Activated CD4-positive, alpha-beta T cell treated with anti-CD3 and anti-CD28 coated beads for 4 hours (primary cell): ENCODE measurements at places on chromosomes 6 and 20.

DNA sequence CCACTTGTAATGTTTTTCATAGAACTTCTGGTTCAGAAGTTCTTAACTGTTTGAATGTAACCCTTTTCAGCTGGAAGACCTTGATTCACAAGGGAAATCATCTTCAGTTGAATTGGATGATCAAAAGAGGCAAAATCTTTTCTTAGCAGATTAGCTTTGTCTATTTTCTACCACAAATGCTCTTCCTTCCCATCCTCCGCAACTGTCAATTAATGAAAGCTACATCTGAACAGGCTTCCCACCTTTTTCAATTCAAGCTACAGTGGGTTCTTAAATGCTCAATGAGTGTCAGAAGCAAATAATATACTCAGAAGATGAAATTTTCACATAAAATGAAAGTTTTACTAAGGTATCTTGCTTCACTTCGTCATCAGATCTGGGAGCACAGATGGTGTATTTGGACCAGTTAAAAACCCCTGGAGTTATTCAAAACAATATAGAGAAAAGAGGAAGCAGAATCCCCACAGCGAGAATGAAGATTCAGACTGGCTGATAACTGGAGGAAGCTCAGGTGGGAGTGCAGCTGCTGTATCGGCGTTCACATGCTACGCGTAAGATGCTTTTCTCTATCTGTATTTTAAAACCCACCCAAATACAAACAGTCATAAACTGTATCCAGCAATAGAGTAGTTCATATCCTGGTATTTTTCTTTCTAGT is 19.4 kb downstream of the QRSL1 start:
- DNase-seq = no peak

DNA sequence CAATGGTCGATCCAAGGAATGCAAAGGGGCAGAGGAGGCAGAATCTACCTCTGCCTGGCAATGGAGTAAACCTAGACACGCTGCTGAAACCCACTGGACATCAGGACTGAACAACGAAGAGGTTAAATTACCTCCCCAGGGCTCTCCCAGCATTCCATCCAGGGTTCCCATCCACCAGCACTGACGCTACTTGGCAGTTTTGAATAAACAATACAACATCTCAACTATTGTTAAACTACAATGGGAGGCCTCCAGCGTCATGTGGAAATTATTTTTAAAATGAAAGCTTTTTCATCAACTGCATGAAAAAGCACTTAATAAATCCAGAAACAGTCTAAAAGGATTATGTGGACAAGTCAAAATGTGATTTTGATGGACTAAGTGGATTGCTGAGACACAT is 96.8 kb upstream of the NHSL1 start:
- no peak for DNase-seq

- DNase-seq = no peak
These were observed 28.6 kb downstream of the RALY start for GRCh38 chr20:34022151-34022838.

GRCh38 chr20:47713878-47714450 is 71.3 kb downstream of the SULF2 start:
- DNase-seq = no peak

- DNase-seq = no peak
These were observed 12.2 kb downstream of the MMP24 start for GRCh38 chr20:35238735-35239134.

- no peak for DNase-seq
These were observed 20.4 kb downstream of the MAN1A1 start for GRCh38 chr6:119328892-119329793.

DNA sequence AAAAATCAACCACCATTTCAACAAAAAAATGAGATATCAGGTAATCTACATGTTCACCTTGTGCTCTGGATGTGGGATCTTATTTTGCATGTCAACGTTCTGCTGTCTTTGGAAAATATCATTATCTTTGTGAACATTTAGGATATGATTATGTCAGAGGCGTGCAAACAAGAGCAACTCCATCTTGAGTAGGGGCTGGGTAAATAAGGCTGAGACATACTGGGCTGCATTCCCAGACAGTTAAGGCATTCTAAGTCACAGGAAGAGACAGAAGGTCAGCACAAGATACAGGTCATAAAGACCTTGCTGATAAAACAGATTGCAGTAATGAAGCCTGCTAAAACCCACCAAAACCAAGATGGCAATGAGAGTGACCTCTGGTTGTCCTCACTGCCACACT is 28.8 kb upstream of the ZBTB24 start:
- no peak for DNase-seq

- no peak for DNase-seq
These were observed 433.3 kb downstream of the CDC5L start for GRCh38 chr6:44820759-44821158.

DNA sequence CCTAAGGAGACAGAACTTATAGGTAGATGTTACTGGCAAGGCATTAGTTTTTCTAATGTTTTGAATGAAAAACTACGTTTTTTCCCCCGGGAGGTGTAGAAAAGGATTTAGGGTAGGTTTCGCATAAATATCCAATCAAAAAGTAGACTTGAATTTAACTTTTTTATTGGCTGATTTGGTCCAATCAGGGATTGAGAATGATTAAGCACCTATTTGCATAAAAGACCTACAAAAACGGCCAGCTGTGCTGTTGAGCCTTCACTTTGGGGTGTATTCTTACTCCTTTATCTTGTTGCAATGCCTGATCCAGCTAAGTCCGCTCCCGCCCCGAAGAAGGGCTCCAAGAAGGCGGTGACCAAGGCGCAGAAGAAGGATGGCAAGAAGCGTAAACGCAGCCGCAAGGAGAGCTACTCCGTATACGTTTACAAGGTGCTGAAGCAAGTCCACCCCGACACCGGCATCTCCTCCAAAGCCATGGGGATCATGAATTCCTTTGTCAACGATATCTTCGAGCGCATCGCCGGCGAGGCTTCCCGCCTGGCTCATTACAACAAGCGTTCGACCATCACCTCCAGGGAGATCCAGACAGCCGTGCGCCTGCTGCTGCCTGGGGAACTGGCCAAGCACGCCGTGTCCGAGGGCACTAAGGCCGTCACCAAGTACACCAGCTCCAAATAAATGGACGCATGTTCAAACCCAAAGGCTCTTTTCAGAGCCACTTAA is 113.5 kb upstream of the BTN3A2 start:
- DNase-seq = peak; percentile 39

DNA sequence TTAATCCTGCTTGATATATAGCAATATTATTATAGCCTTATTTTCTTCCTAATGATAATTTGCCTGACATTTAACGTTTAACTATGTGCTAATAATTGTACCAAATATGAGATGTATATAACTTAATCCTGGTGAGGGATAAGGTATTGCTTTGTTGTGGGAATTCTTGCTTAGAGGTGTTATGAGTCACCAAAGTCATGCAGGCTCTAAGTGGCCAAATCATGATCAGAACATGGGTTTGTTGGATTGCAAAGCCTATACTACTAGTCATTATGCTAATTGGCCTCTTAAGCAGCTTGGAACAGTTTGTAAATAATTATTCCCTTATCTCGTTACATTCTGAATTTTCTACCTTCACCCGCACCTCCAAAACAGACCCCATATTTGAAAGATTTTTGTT is 21.9 kb upstream of the C6orf141 start:
- DNase-seq = no peak

DNA sequence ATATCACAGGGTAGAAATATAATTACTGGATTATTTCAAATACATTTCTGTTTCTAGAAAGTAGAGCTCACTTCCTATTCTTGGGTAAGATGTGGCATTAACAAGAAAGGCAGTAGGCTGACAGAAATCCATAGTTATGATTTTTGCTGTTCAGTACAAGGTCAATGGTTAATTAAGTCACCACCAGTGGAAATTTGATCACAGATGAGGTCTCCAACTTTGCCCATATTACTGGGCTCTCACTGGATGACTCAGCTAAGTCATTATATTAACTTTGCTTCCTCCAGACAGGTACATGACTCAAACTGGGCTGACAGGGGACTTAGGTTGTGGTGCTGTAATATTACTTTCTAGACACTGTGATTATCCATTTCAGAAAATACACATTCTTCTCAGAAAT is 212.4 kb downstream of the GRIK2 start:
- no peak for DNase-seq

DNA sequence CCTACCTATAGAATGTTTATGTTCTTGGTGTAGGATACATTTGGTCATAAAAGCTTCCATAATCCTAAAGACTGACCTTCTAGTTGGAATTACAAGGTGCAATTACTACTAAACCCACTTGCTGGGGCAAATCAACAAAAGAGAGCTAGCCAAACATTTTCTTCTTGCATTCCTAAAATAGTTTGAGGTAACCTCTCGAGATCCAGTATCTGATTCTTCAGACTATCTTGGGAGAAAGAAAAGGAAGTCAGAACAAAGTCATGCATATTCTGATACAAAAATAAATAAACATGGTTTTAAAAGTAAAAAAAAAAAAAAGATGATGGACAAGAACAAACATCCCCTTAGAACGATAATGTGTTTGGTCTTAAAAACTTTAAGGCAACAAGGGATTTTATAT is 294.2 kb upstream of the RSPO3 start:
- DNase-seq = no peak

GRCh38 chr6:35177596-35177995 is 36.2 kb upstream of the SCUBE3 start:
- no peak for DNase-seq

- DNase-seq = peak; percentile 71
These were observed at the start of gene TAF4 for GRCh38 chr20:62065674-62066338. TSS of gene TAF4 (minus strand) at chr20:62065881. CDS start at chr20:62065810, 71 bp downstream.

DNA sequence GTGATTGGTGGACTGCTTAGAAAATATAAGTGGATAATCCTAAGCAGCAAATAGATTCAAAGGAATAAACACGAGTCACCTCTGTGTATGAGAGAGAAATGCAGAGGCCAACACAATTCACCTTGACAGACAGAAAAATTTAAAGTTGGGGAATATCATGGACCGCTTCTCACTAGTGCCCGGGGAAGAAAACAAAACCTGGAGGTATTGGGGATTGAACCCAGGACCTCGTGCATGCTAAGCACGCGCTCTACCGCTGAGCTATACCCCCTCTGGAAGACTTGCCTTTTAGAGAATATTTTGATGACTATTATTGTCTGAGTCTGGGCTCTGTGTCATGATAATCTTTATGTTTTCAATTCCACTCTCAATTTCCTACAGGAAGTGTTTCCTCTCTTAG is 111.9 kb downstream of the TRIM27 start:
- DNase-seq = no peak

GRCh38 chr20:43748274-43748673 is 21.5 kb upstream of the GTSF1L start:
- no peak for DNase-seq

- peak; percentile 69 for DNase-seq
These were observed 1.1 kb upstream of the JARID2 start for GRCh38 chr6:15244620-15245360.

GRCh38 chr20:25150016-25150415 is 45.5 kb upstream of the ENTPD6 start:
- no peak for DNase-seq

GRCh38 chr20:62307226-62308101 is 4.7 kb downstream of the ADRM1 start:
- DNase-seq = no peak

DNA sequence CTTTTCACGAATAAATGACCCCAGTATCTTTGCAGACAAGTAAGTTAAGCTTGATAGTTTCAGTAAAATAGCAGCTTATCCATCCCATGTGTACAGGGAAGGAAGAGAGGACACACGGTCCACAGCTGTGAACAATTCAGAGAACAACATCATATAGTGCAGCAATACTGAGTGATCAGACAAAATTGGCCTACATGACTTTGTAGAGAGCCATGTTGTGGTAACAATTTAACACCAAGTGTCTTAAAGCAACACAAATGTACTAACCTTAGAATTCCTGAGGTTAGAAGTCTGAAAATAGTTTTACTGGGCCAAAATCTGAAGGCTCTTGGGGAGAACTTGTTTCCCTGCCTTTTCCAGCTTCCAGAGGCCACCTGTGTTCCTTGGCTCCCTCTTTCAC is 12.5 kb downstream of the FAM184A start:
- DNase-seq = no peak

DNA sequence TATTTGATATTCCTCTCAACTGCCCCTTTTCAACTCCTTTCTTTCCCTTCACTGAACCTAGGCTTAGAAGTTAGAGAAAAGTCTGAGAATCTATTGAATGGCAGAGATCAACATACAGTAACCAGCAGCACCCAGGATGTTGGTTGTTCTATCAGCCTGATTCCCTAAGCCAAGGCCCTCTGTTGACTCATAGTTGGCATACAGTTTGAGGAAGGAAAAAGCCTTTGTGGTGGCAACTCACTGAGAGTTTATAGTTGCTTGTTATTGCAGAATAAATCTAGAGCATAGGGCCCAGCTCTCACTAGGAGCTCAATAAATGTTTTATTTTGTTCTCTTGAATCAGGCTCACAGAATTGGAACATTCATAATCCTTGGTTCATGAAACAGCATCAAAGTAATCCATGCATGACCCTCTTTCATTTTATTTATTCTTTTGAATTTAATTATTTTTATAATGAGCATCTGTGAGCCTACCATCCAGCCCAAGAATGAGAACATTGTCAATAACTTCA is 119.1 kb upstream of the ADGRF1 start:
- DNase-seq = no peak

DNA sequence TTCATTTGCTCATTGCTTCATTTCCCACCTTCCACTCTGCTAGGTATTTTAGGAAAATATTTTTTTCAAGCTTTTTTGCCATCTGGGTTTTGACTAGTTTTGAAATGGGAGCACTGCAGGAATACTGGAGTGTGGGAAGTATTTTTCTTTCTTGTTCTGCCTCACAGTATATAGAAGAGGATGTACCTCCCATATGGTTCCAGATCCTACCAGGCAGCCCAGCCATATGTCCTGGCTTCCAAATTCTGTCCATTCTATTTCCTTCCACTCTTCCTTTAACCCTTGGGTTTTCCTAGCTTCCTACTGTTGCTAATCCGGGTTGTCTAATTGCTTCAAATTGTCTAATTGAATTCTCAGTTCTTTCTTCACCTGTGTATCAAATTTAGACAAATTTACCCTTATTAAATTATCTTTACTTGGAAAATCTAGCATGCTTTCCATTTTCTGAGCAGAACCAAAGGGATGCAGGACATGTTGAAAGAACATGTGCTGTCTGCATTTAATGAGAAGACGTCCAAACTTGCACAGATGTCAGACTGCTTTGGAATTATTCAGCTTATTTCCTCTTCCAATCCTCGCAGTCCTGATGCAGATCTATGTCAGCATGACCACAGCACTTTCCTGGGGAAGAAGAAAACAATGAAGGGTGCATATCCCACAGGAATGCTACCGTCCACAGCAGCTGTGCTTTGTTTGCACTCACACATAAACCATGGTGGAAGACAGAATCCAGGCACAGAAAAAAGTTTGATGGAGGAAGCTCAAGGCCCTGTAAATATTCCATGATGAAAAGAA is 1273.9 kb upstream of the MAP3K7 start:
- no peak for DNase-seq

GRCh38 chr6:40472353-40472752 is 114.8 kb downstream of the LRFN2 start:
- no peak for DNase-seq

DNA sequence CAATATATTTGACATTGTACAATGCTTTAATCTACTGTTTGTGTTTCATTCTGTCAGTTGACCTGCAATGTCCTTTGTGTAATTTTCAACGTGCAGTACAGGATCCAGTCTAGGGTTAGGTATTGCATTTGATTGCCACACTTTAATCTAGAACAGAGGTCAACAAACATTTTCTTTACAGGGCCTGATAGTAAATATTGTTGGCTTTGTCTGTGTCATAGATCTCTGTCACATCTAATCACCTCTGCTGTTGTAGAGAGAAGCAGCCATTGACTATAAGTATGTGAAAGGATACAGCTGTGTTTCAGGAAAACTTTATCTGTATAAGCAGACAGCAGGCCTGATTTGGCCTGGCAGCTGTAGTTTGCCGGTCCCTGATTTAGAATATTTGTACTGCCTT is 39.3 kb downstream of the ATRN start:
- DNase-seq = no peak

- no peak for DNase-seq
These were observed 57.1 kb downstream of the KIZ start for GRCh38 chr20:21182832-21183563.
